ENCODE measurements at places on chromosomes 4 and X. TPM values are rescaled to one million over a fixed set of nuclear protein-coding genes. Genes with fewer than 3 reads are reported as not detected.

BEND4 gene
- total RNA-seq: not detected

EREG gene
- total RNA-seq: 46.3 TPM

NXF2B gene
- total RNA-seq: not detected

GLRA2 gene
- not detected for total RNA-seq

EPHA5 gene
- 0.36 TPM for total RNA-seq

TREX2 gene
- total RNA-seq: not detected

NIPAL1 gene
- total RNA-seq: 1.5 TPM

C4orf50 gene
- total RNA-seq: not detected

ZNF185 gene
- total RNA-seq: 2.9 TPM

DUX4 gene
- total RNA-seq: not detected

- DNase-seq: no peak
These were observed 7.4 kb downstream of the SUPT20HL2 start for GRCh38 chrX:24306440-24306839.

DNA sequence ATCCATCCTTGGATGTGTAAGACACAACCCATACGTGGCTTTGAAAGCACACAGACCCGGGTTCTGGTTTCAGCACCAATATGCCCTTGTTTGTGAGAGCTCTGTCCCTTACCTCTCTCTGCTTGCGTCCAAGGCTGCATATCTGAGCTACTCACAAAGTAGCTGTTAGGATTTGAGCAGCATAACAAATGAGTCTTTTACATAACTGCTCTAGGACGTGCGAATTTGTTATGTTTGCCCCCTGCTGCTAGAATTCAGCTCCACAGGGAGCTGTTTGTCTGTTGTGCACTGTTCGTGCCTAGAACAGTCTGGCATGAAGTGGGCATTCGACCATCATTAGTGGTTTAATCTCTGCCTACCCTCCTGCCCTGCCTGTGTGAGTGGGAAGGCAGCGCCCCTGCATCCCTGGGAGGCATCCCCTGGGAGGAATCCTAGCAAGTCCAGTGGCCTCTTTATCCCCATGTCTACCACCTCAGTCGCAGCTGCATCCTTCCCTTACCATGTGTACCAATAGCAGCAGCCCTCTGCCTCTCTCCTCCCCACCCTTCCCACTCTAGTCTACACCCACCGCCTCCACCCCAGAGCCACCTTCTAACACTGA lies 42.1 kb downstream of the SLC2A9 start:
- no peak for DNase-seq

DNA sequence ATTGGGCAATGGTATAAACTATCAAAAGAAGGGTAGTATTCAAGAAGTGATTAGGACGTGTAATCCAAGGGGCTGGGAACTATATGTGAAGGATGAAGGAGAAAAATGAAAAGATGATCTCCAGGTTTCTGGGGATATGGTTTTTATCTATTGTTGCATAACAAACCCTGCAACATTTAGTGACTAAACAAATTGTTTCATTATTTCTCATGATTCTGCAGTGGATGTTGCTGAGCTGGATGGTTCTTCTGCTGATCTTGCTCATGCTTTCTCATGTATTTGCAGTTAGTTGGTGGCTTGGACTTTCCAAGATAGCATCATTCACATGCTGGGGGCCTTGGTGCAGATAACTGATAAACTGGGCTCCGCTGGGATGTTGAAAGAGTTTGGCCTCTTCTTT lies 29.1 kb downstream of the PHOX2B start:
- no peak for DNase-seq

- no peak for DNase-seq
These were observed at the start of gene SMIM10L2A for GRCh38 chrX:135421932-135422809. SMIM10L2A (plus strand) TSS chrX:135421944; CDS start chrX:135422132, 188 bp downstream.

DNA sequence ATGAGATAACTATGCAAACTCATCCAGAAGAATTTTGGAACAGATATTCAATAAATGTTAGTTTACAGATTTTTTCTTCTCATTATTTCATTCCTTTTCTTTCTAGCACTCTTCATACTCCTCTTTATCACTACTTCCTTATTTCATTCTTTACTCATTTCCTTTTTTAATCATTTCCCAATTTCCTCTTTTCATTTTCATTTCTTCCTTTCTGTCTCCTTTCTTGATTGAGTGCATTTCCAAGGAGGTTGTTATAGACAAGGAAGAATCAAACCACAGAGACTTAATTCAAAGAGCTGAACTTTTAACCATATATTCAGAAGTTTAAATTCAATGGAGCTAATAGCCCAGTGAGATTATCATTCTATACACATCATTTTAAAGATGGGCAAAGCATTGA lies 600.7 kb downstream of the ARAP2 start:
- no peak for DNase-seq

DNA sequence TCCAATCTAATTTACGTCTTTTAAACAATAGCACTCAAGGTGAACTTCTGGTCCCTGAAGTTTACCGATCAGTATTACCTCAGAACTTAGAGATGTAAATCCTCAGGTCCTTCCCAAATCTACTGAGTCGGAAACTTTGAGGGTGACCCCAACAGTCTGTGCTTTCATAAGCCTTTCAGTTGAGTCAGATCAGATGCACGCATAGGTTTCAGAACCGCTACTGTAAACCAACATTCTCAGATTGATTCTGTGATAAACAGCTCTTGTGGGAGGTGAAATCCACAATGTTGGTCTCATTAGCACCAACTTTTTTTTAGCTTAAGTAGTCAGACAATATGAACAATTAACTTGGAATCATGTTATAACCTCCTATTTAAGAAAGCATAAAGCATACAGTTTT lies 86.0 kb downstream of the WWC2 start:
- DNase-seq: no peak

GRCh38 chrX:114615765-114616164 lies 31.9 kb downstream of the HTR2C start:
- no peak for DNase-seq

DNA sequence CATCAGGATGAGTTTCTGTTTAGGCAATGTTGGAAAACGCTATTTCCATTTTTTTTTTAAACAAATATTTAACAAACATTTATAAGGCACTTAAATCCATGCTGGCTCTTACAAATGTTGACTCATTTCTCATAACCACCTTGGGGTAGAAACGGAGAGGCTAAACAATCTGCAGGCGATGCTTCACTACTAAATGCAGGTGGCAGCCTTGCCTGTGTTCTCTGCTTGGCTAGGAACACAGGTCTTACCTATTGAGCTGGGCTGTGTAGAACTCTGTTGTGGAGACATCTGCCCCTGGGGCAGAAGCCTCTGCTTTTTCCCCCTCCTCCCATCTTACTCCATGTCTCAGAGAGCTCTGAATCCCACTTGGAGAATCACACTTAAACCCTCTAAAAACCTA lies 1.4 kb upstream of the CXCL1 start:
- no peak for DNase-seq

DNA sequence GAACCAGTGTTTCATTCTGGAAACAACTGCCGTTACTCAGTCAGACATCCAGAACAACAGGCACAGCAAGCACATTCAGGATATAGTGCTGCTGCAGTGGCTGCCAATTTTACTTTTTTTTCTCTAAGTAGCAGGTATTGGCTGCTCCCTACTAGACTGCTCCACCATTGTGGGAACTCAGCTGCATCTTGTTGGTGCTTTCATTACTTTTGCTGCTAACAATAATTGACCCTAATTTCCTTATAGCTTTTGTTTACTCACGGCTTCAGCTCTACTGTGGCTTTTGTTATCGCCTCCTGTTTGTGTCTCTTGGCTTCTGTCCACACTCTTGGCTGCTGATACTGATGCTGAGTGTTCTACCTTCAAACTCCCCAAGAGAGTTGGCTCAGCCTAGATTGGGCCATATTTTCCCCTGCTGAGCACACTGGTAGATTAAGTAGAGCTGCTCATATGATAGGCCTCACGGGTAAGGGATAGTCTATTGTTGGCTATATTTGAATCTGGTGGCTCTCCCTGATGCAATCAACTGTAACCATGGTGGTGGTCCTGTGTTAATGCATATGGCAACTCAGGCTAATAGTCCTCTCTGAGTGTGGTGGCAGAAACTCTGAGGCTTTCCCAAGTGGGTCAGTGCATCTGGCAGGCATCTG lies 44.5 kb upstream of the IL2 start:
- no peak for DNase-seq

- peak; percentile 18 for DNase-seq
These were observed 29.7 kb upstream of the FGF2 start for GRCh38 chr4:122796801-122797404.

DNA sequence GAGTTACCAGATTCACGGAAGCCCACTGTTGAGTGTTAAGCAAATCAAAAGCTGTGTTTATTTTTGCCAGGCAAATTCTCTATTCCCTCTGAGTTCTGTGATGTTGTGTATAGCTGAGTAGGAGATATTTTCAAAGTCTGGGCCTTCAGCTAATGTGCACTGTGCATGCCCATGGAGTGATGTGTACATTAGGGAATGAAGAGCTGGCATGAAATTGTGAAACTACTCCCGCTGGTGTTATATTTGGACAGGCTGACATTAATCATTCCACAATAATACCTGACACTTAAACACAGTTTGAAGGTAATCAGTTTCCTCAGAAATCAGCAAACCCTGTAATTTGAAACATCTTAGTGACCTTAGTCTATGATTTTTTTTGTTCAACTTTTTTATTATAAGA lies 88.1 kb upstream of the MBNL3 start:
- no peak for DNase-seq

DNA sequence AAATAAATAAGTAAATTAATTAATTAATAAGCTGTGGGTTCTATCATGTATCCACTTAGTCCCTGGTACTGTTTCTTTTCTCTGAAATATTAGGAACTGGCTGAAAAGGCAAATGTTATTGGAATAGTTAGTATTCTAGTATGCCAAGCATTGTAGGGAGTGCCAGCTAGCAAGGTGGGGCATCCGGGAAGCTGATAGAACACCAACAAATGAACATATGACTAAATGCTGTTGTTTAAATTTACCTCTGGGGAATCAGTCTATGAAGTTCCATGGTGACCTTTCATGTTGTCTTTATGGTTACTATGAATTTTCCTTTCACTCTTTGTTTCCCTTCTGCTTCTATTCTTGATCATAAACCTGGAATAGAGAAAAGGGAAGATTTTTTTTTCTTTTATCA lies 32.7 kb downstream of the NUDT6 start:
- DNase-seq: no peak

DNA sequence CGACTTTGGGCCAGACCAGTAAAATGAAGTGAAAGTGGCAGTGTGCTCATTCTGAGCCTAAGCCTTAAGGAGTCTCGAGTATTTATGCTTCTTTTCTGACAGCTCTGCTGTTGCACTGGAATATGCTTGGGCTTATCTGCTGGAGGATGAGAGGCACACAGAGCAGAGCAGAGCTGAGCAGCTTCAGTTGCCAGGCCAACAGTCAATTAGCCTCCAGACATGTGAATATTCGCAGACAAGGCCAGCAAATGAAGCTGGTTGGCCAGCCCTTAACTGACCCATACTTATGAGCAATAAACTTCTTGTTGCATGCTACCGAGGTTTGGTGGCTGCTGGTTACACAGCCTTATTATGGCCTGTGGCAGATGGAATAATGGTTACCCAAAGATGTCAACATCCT lies 203.0 kb upstream of the GEMIN8 start:
- no peak for DNase-seq

- DNase-seq: no peak
These were observed 55.4 kb upstream of the TLR3 start for GRCh38 chr4:186013419-186014186.

GRCh38 chr4:166658585-166658984 lies 575.7 kb downstream of the SPOCK3 start:
- DNase-seq: no peak

- DNase-seq: no peak
These were observed 291.3 kb downstream of the GUCY2F start for GRCh38 chrX:109190542-109190941.

DNA sequence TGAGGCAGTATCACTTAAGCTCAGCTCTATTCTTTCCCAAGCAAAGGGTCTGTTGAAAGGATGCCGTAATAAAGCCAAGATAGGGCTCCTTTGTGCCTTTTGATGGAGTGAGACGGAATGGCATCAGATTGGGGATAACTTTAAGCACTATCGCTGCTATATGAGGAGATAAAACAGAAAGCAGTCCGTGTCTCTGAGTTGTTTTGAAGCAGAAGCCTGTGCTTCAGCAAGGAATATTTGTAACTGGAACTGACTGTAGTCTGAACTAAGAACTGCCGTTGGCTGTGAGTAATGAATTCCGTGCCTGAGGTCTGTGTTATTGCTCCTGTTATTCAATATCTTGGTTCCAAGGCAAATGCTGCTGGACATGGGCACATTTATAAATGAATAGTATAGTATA lies 297.4 kb downstream of the ANKRD50 start:
- DNase-seq: peak; percentile 14

DNA sequence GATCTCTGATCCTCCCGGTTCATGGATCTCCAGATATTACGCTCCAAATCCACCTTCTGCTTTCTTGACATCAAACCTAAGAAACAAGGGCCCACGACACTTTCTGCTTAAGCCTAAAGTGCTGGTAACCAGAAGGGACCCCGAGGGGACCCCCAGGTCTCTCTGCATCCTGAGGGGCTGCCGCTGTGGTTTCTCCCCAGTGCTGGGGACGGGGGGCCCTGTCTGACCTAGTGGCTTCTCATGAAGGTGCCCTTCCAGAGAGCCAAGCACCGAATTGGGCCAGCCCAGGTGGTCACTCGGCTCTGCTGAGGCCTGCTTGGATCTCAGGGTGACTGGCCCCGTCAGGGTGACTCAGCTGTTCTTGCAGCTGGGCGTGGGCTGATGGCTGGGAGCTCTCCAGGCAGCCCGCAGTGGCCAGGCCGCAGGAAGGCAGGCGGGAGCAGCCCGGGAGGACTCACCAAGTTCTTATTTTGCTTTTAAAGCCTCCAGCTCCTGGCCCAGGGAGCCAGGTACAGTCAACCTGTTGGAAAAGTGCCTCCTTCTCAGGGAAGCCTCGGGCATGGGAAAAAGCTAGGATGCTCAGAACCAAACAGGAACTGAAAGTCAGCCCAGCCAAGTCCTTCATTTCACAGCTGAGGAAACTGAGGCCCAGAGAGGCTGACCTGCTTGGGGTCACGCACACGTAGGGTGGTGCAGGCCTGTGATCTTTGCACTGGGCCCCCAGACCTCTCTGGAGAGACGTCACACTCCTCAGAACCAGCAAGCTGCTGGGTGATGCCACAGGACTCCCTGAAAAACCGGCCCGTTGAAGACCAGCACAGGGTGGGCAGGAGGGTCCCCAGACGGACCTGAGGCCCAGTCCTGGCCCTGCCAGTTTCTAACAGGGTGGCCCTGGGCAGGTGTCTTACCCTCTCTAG lies 16.7 kb downstream of the BLOC1S4 start:
- DNase-seq: peak; percentile 89

GRCh38 chrX:54640736-54641135 lies 110.7 kb downstream of the GNL3L start:
- peak; percentile 28 for DNase-seq

DNA sequence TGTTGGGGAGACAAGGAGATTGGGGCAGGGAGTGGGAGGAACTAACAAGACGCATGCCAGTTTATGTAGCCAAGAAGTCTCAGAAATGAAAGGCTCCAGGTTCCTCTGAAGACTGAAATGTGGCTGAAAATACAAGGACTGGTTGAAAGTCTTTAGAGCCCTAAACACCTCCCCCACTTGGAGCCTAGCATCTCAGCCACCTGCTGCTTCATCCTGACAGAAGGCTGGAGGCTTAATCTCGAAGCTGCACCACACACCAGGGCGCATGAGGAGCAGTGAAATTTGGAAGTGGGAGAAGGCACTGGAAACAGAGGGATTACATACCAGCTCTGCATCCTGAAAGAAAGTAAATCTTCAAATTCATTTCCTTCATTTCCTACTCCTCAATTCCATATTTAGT lies 160.7 kb upstream of the FTHL17 start:
- DNase-seq: no peak

- DNase-seq: no peak
These were observed 38.3 kb downstream of the NSG1 start for GRCh38 chr4:4425119-4425690.

- DNase-seq: no peak
These were observed 1365.9 kb upstream of the AGA start for GRCh38 chr4:178808106-178808505.

Measured in RPMI7951 (cell line).